ENCODE measurements at places on chromosomes 16 and 17.
A peak's percentile ranks its signal among the peaks of the same experiment; 100 is the strongest.

- DNase-seq = no peak
Observed at GRCh38 chr16:3174618-3175148, 13.3 kb upstream of the OR1F1 start.

DNA sequence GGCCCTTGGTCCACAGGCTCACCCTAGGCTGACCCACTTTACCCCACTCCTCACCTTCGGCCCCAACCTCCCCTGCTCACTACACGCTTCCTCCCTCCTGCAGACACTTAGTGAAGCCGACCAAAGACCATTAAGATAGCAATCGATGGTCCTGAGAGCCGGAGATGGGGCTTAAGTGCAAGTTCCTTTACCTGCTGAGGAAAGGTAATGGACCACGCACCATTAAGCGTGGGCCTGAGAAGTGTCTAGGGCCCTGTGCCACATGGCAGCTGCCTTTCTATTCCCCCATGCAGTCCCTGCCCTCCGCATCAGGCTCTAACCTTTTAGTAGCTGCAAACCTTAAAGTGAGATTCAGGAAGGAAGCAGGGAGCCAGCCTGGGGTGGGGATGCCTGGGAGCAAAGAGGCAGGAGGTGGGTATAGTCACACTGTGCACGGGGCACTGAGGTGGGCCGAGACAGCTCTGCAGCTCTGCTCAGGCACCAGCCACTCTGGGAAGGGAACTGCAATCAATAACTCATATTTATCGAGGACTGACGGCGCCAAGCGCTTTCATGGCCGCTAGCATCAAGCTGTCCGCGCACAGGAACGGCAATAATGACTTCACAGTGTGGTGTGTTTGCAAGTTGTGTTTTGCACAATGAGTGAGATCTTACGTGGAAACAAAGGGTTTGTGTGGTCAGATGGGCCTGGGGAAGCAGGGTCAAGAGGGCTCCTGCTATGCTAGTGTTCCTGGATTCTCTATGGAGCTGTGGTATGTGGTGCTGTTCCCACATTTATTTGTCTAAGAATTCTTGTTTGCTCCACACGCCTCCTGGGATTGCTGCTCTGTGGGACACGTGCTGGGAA lies 84.9 kb upstream of the CDC42EP4 start:
- no peak for DNase-seq

- DNase-seq = no peak
Observed at GRCh38 chr16:46822270-46822669, 8.7 kb downstream of the C16orf87 start.

- no peak for DNase-seq
Observed at GRCh38 chr16:9297437-9298113, 206.1 kb downstream of the HAPSTR1 start.

GRCh38 chr17:82332669-82333278 lies 792 bp downstream of the SECTM1 start:
- DNase-seq = peak; percentile 44

DNA sequence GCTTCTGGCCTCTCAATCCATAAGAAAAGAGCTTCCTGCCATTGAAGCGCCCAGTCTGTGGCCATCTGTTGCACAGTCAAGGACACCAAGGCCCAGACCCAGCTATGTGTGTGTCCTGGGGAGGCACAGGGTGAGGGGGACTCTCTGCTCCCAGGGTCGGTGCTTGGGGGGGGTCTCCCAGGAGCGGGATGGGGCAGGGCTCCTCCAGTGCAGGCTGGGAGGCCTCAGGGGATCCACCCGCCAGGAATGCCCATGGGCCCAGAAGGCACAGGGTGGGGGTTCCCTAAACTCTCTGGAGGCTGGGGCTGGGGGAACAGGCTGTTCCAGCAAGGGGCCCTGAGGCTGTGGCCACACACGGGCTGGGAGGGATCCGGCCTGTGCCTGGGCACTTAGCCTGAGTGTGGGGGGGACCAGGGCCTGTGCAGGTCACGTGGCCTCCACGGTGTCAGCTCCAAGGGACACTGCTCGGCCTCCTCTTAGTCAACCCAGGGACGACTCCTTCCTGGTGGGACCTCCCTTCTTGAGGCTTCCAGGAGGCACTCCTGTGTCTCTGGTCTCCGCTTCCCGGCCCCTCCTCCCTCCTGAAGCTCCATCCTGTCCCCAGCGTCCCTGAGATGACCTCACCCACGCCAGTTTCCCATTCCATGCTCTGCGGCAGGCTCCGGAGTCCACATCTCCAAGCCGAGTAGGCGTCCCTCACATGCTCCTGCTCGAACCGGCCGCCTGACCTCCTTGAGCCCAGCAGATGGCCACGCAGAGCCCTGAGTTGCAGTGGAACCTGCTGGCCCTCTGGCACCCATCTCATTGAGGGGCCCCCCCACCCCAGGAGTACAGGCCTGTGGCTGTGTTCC lies 23.1 kb upstream of the BAHCC1 start:
- no peak for DNase-seq

DNA sequence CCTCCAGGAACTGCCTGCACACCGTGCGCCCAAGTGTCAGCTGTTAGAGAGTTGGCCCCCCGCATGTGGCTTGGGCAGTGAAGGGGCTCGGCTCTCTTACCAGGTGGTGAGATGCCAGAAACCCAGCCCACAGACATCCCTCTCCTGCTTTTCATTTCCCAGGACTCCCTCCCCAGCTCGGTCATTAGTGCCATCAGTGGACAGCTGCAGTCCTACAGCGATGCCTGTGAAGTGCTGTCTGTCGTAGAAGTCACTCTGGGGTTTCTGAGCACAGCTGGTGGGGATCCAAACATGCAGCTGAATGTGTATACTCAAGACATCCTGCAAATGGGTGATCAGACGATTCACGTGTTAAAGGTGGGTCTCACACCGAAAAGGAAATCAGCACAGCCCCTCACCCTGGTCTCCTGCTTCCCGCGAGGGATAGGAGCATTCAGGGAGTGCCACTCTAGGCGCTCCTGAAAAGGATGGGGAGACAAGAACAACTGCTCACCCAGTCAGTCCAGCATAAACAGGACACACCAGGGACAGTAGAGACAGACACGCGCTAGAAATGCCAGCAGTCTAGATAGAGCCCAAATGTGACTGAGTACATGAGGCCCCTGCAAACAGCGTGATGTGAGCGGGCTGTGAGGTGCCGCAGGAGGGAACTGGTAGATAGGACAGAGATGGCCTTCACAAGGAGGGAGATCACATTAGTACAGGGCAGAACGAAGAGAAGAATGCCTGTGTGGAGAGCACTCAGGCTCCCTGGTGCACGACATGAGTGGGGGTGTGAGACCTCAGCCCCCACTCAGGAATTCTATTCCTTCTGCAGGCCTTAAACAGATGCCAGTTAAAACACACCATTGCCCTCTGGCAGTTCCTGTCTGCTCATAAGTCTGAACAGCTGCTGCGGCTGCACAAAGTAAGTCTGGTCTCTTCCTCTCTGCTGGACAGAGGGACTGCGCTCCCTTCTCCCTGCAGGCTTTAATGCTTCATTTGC lies 25.7 kb upstream of the ENDOV start:
- DNase-seq = no peak

- DNase-seq = no peak
Observed at GRCh38 chr16:11372829-11373306, 27.6 kb downstream of the RMI2 start.

- peak; percentile 23 for DNase-seq
Observed at GRCh38 chr16:4313563-4314531, 2.0 kb upstream of the GLIS2 start.

DNA sequence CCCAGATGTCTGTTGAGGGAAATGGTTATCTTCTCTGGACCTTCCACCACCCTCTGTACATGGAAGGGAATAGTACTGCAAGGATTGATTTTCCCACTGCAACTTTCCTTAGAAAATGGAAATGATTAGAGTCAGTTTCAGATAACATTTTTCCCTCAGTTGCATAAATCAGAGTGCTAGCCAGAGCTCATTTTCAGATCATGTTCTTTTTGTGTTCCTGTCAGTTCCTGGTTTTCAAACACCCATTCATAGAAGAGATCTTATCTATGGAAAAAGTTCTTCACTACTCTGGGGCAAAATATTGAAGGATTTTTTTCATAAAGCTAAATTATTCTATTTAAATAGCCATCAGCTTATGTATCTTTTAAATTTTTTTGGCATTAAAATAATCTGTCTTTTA lies 11.7 kb upstream of the COX10 start:
- DNase-seq = no peak

GRCh38 chr17:30316736-30317135 lies 17.1 kb downstream of the TMIGD1 start:
- DNase-seq = no peak

DNA sequence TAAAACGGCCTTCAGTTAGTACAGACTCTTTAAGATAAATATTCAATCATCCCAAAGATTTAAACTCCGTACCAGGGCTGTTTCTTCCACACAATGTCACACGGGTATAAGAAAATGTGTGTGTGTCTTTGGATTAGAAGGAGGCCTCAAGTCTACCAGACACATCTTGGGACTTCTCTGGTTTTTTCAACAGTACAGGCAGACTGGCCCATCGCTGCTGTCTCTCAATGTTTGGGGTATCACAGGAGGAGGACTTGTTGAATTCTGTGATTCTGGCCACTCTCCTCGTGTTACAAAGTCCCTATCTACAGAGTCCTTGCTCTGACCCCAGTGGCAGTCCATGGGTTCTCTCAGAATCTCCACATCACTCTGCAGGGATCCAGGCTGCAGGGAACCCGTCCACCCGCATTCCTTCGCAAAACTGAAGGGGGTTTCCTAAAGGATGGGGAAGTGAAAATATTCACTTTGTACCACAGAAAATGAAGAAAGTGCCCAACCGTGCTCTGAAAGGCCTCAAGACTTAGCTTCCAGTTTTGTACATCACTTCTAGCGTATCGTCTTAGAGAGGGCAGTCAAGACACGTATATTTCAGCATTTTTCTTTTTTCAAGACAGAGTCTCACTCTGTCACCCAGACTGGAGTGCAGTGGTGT lies 373.2 kb downstream of the NPIPA8 start:
- DNase-seq = no peak

GRCh38 chr16:3186946-3187690 lies 886 bp upstream of the OR1F1 start:
- no peak for DNase-seq

DNA sequence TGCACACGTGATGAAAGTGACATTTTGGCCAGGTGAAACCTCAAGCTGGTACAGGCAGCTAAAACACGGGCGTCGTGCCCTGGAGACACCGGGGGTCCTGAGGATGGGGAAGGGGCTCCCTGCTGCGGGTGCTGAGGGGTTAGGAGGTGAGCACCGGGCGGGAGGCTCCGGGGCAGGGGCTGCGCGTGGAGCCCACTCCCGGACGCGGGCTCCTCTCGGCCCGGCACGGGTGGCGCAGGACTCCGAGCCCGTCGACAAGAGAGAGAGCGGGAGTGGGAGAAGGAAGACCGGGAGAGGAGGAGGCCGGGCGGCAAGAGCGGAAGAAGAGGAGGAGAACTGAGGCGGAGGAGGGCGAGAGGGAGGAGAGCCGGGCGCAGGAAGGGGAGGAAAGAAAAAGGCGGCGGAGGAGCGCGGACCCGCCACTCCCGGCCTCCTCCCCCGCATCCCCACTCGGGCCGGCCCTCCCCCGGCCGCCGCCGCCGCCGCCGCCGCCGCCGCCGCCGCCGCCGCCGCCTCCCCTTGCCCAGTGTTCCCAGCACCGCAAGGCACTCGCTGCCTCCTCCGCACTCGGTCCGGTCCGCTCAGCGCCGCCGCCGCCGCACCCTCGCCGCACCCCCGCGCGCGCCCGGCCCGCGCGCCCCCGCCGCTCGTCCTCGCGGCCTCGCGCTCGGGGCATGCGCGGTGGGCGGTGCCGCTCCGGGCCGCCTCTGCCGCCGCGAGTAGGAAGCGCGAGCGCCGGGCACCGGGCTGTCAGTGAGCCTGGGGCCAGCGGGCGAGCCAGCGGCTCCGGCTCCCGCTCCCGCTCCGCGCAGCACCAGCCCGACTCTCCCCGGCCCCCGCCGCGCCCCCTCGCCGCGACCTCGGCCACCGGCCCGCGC lies at the start of gene PRKCA:
TSS of gene PRKCA (plus strand) at position 750 of the 878 bp plus-strand sequence.
- DNase-seq = peak; percentile 82

DNA sequence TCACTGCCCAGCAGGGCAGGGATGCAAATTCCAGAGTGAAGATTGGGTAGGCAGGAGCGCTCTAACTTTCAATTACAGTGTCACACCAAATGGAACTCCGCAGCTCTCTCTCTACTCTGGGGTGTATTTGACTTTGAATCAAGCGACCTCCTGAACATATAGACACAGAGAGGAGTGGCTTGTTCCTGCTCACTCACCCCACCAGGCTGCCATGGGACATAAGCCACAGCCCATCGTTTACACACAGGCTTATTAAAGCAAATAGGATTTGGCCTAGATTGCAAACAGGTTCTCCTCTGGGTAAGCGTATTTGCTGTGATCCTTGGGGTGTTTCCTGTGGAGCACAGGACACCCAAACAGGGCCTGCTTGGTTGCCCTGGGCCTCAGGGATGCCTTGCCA lies 281.6 kb upstream of the CCL2 start:
- DNase-seq = no peak

DNA sequence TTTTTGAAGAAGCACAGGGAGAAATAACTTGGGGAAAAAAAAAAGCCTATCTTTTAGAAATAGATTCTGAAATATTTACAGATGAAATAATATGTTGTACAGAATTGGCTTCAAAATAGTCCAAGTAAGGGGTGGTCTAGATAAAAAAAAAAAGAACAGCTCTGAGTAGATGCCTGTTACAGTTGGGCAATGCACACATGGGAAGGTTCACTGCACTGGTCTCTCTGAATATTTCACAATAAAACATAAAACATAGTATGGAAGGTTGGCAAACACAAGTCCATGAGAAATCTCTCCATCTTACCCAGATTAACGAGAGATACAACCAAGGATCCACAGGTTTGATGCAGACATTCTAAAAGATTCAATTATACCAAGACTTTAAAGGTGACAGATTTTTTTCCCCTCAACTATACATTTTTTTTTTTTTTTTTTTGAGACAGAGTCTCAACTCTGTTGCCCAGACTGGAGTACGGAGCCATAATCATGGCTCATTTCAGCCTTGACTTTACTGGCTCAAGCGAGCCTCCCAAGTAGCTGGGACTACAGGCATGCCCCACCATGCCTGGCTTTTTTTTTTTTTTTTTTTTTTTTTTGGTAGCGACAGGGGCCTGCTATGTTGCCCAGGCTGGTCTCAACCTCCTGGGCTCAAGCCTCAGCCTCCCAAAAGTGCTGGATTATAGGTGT lies 58.0 kb downstream of the KANSL1 start:
- DNase-seq = no peak

DNA sequence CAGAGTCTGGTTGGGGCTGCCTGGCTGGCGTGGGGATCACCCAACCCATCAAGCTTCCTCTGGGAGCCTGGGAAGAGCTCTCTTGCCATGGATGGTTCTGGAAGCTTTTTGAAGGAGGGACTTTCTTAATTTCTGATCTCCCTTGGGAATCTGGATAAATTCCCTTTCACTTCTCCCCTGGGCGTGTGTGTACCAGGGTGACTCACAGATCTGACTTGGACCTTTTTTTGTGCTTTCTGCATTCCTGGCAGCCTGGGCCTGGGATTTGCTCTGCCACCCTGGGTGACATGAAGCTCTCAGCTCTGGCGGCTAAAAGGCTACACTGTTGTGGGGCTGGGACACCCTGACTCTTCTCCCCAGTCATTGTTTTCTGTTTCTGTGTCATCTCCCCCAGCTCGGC lies 70.1 kb downstream of the ABCC1 start:
- no peak for DNase-seq

- DNase-seq = no peak
Observed at GRCh38 chr17:2212400-2212981, 91.1 kb downstream of the SMG6 start.

GRCh38 chr17:67477687-67478086 lies 100.6 kb downstream of the PITPNC1 start:
- DNase-seq = peak; percentile 72

- DNase-seq = no peak
Observed at GRCh38 chr16:20956319-20956718, 55.7 kb downstream of the LYRM1 start.

Data from CD4-positive, alpha-beta T cell treated with Interleukin-17A for 4 hours (primary cell).